ENCODE measurements at places on chromosomes 11 and 22.

DNA sequence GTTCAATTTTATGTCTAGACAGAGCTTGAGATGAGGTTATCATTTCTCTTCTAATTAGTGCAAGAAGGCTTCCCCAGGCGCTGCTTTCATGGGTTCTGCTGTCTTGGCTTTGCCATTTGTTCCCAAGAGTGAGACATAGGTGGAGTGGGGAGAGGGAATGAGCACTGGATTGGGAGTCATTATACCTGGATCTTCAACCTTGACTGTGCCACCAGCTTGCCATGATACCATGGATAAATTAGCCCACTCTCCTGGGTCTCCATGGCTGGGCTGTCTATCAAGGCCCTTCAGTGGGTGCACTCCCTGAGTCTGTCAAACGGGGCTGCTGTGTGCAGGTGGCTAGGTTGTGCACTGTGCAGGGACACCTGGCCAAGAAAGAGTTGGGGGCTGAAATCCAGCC, 15.6 kb upstream of the NECTIN1 start:
- DNase-seq = no peak

DNA sequence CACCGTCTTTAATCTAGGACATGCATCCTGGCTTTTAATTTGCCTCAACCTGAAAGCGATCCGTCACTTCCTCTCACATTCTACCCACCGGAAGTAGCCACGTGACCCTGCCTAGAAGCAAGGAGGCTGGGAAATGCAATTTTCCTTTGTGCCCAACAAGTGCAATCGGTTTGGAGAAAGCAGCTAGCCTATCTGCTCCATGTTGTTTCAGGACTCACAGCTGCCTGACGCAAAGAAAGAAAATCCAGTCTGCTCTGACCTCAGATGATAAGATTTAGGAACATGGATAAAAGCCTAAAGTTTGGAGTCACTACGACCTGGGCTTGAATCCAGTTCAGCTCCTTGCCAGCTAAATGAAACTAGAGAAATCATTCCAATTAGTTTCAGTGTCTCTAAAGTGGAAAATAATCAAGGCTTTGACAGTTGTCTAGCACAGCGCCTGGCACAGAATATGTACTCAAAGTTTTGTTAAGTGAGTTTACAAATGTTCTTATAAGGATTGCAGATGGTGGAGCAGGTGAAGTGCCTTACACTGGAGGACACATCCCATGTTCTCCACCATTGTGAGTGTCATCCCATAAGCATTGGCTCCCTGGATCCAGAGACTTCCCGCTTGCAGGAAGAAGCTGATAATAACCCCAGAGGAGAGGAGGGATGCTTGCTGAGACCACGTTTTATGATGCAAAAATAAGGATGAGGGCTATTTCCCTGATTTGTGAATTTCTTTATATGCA, 553.7 kb downstream of the MN1 start:
- peak; percentile 32 for DNase-seq

DNA sequence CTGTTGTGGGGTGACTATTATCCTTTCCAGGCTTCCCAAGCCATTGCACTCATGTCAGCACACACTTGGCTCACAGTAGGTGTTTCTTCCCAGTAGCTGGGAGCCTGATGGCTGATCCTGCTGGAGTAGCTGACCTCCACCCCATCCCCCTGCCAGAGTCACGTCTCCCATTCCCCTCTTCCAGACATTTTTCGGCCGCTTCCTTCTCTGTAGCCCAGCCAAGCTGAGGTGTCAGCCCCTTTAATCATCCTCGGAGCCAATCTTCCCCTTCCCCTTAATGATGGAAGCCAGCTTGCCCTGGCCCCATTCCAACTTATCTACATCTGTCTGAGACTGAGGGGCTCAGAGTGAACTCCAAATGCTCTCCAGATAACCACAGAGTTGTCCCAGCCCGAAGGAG, 550.7 kb downstream of the MN1 start:
- no peak for DNase-seq

DNA sequence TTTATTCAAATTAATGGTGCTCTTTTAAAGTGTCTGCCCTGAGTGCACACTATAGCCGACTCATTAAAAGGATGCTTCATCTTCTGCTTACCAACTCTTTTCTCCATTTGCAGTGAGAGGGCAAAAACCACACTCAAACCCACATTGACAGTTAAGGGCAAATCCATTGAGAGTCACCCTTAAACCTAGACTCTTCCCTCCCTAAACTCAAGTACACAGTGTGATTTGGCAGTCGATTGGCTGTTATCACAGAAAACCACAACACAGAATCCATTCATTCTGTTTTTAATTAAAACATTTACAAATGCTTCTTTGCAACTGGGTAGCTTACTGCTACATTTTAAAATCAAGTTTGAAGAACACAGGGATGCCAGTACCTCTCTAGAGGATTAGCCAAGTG, 120.0 kb downstream of the CADM1 start:
- peak; percentile 42 for DNase-seq

DNA sequence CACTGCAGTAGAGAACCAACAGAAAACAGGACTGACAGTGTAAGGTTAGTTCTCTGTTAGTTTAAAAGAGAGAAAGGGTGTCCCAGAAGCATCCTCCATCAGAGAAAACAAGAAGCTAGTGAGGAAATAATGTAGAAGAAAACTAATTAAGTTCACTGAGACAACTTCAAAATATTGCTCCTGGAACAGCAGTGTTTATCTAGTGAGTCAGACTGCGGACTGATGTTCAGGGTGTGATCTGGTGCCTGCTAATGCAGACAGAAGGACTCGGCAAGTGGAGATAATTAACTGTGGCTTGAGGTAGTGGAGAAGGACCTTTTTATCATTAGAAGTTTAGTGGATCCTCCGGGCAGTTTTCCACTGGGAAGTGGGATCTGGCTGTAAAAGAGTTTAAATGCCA, 55.4 kb downstream of the CDON start:
- peak; percentile 71 for DNase-seq

DNA sequence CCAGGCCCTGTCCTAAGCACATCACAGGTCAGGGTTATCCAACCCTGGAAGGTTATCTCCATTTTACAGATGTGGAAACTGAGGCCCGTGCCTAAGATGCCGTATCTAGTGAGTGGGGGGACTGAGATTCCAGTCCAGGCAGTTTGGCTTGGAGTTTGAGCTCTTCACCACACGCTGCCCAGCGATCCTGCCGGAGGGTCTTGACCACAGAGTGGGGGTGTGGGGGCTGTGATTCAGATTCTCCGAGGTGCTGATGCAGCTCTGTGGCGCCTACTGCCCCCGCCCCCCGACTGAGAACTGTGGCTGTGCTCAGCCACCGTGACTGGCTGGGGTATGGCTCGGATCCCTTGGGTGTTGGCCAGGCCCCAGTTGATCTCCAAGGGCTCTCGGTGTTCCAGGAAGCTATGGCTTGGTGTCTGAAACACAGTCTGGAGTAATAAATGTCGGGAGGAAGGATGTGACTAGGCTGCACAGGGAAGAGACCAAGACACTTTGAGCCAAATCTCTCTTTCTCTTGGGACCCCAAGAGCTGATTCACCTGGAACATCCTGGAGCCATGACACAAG, 60.6 kb upstream of the RASD2 start:
- DNase-seq = peak; percentile 84

- no peak for DNase-seq
Measured at GRCh38 chr11:44737245-44738085, 10.7 kb downstream of the TSPAN18 start.

- no peak for DNase-seq
Measured at GRCh38 chr22:48895831-48896765, 931.6 kb downstream of the BRD1 start.

- no peak for DNase-seq
Measured at GRCh38 chr11:2302896-2303626, 1.2 kb downstream of the TSPAN32 start.

- DNase-seq = peak; percentile 59
Measured at GRCh38 chr11:132278801-132279574, 908.6 kb downstream of the NTM start.

GRCh38 chr22:17851759-17852158, 77.5 kb upstream of the BID start:
- DNase-seq = no peak

DNA sequence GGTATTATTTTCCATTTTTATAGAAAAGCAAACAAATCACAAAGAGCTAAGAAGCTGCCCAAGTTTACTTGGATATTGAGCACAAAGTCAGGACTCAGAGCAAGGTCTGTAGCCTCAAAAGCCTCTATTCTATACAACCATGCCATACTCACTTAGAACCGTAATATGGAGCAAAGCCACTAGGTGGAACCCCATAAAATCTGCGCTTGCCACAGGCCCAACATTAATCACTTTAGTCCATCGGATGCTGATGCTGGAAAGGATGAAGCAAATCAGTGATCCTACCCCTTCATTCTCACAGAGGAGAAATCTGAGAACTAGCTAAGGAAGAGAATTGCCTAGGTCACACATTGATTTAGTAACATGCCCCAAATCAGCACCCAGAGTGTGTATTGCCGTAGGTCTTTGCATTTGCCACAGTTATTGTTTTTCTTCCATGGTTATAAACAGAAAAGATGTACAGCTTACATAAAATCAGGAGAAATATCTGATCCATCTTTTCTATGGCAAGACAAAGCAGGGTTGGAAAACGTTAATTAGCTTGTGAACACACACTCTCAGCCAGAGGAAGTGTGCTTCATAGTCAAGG, 56.7 kb upstream of the RAB38 start:
- peak; percentile 65 for DNase-seq

- no peak for DNase-seq
Measured at GRCh38 chr22:47304191-47304831, 541.9 kb downstream of the TBC1D22A start.

GRCh38 chr11:125063429-125064043, 431 bp downstream of the SLC37A2 start:
- DNase-seq = peak; percentile 17

GRCh38 chr22:24486501-24486921, 8.6 kb upstream of the UPB1 start:
- DNase-seq = peak; percentile 55

DNA sequence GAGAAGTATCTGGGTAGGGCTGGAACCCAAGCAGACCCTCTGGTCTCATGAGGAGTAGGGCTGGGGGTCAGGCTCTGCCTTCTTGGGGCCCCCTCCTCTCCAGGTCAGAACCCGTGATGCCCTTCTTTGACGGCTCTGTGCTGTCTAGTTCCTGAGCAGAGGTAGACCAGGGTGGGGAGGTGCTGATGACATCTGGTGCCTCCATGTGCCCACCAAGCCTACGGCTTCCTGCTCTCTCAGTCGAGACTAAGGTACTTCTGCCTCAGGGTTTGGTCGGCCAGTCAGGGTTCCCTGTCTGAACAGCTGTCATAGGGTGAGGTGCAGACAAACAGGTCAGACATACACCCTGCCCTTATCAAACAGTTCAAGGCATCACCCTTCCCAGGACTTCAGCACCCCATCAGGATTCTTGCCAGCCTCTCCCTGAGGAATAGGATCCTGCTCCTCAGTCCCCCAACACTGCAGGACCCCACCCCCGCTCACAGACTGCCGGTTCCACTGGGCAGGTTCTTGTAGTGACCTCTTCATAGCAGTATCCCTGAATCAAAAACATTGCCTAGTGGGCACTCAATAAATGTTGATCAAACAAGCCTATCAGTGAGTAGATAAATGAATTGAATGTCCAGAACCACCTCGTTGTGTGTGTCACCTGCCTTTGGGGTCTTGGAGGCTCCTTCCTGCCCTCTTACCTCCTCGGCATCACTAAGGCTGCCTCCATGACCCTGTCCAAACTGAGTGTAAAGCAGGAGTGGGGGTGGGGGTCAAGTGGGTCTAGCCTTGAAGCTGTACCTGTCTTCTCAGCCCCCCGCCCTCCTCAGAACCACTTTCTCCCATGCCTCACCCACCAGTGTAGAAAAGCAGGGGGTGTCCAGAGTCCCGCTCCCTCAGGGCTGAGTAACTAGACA, 158.2 kb downstream of the BUD13 start:
- no peak for DNase-seq

DNA sequence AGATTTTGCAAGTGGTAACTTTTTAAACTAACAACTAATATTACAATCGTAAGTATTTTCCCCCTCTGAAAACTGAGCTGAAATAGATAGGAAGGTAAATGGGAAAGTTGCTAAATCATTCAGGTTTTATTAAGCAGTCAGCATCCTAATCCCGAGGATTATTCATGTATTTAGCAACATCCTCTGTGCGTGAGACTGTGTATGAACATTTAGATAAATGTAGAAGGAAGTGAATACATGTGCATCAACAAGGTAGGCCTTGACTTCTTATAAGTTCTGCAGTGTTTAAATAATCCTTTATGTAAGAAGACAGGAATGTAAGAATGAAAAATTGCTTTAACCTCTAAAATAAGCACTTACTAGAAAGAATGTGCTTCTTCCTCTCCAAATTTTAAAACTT, 745.9 kb upstream of the TENM4 start:
- DNase-seq = no peak

- DNase-seq = no peak
Measured at GRCh38 chr11:1831338-1832210, 3.2 kb upstream of the SYT8 start.

DNA sequence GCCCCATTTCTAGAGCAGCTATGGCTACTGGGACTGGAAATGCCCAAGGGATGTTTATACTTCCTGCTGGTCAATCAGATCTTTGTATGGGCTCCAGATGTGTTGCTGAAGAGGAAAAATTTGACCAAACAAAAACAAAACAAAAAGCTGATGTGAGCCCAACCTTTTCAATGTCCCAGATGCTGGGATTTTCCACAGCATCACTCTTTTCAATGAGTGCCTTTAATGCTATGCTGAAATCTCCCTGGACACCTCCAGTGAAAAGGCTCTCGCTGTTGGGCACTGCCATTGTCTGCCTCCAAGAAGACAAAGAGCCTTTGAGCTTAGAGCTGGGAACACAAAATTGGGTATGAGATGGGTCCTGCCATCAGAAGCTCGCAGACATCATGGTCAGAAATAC, 671.9 kb downstream of the NTM start:
- DNase-seq = no peak

DNA sequence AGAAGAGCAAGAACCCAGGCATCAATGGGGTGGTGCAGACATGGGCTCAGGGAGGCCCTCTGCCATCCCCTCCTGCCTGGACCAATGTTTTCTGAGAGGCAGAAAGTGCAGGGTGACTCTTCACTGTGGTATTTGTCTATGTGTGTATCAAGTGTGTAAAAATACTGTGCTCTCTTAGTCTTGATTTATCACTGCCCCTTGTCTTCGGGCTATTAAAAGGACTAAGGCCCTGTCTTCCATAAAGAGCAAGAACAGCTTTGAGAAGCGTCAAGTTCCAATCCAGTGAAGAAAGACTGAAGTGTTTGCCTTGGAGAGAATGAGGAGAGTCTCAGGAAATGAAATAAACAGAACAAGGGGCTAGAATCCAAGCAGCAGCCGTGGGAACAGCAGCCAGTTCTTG, 14.4 kb downstream of the PRSS23 start:
- no peak for DNase-seq

- no peak for DNase-seq
Measured at GRCh38 chr11:7448201-7448600, 37.1 kb upstream of the OLFML1 start.

DNA sequence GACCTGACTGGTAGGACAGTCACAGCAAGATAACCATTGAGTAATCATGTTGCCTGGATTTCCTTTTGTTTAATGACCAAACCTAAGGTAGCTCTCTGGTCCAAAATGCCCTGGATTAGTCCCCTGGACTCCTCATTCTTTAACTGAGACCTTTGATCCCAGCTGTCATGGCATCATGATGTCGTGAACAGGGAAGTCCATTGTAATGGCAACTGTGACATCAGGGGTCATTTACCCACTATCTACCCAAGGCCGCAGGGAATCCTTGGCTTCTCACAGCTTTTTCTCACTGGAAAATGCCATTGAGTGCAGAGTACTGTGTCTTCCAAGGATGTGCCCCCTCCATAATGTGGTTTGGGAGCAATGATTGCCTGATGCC, 29.1 kb upstream of the IGLL5 start:
- DNase-seq = no peak

GRCh38 chr11:104422324-104422944, 258.5 kb upstream of the PDGFD start:
- DNase-seq = no peak

GRCh38 chr22:38845004-38845740, 1.3 kb upstream of the NPTXR start:
- peak; percentile 94 for DNase-seq

Measured in astrocyte of the hippocampus (primary cell).